ENCODE measurements at places on chromosomes 6 and 20. TPM values are rescaled to one million over a fixed set of nuclear protein-coding genes. Genes with fewer than 3 reads are reported as not detected.

GRCh38 chr20:37627767-37628130, 66.1 kb upstream of the CTNNBL1 start:
- DNase-seq: no peak

GRCh38 chr20:48630342-48631075, 197.3 kb downstream of the PREX1 start:
- DNase-seq: no peak

DNA sequence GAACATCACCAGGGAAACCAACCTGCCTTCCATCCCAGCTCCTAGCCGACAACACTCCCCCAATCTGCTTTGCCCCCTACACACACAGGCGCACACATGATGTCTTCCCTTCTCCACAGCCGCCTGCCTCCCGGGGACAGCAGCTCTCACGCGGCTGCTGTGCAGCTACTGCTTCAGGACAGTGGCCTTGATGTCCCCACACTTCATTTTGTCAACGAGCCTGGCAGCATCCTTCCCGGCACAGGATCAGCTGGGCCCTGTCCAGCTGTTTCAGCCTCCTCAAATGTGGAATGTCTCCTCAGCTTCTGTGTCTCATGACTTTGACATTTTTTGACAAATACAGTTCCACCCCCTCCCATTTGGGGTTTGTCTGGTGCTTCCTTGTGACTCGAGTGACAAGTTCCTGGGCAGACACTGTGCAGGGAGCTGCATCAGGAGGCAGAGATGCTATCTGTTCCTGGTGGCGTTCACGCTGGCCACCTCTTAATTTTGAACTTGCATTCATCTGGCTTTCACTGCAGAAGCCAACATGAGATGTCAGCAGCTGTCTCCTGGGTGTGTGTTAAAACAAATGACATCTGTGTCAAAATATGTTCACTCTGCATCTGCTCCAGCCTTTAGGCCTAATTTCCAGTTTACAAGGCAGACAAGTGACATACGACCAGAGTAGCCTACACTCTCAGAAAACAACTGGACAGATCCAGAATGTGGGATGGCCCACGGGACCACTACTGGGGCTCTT, 57.2 kb downstream of the GINS1 start:
- no peak for DNase-seq

- no peak for DNase-seq
These were observed 125.2 kb upstream of the PMEPA1 start for GRCh38 chr20:57835074-57835452.

Gene RBM24
- polyA plus RNA-seq: 3.2 TPM

Gene DNMT3B
- polyA plus RNA-seq: 433 TPM

Gene MUCL3
- polyA plus RNA-seq: 0.22 TPM

DNA sequence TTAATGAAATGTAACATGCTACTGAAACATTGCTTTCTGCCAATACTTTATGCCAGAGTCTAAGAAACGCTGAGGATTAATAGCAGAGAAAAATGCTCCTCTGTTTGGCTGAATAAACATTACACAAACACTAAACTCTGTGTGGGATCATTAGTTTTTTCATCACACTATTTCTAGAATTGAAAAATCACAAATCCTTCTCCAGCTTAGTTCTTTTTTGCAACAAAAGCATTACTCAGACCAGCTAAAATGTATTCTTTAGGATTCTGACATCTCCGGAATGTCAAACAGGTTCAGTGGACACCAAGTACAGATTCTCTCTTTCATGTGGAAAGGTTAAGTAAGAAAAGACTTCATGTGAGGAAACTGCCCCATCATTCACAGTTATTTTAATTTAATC, 226.9 kb downstream of the SIM1 start:
- DNase-seq: no peak

Gene TEAD3
- 20.1 TPM for polyA plus RNA-seq

- DNase-seq: no peak
These were observed 67.7 kb upstream of the PTPN1 start for GRCh38 chr20:50442512-50442911.

DNA sequence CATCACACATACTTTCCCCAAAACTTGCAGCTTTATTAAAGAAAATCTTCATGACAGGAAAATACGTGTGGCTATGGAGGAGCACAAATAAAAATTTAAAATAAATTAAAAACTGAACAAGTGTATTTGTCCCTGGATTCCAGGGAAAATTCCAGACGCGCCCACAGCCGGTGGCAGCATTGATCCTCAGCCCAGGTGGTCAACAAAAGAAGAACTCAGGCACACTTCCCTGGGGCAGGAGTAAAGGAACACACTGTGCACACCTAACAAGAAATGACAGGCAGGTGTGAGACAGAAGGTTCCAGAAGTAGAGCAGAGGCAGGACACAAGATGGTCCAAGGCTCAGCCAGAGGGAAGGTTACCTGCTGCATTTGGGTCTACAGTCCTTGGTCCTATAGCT, 36.3 kb downstream of the FOXA2 start:
- no peak for DNase-seq

GRCh38 chr6:10412461-10413261, 2.2 kb downstream of the TFAP2A start:
- DNase-seq: no peak

Gene OR14J1
- polyA plus RNA-seq: not detected

Gene RFX6
- not detected for polyA plus RNA-seq

GRCh38 chr6:7173843-7174503, 66.2 kb downstream of the RREB1 start:
- no peak for DNase-seq

DNA sequence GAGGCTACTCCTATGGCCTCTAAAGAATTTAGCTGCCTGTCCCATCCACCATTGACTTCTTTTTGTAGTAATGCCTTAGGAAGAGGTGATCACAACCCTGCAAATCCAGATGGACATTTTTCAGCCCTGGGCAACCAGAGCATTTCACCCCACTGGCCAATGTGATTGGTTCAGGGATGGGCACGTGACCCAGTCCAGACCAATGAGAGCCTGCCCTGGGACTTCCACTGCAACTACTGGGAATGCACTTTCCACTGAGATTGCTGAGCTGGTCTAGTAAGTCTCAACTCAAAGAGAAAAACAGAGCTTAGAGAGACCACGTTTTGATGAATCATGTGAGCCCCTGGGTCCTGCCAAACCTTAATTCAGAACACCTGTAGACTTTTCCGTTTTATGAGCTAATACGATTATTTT, 8.9 kb upstream of the UBE2V1 start:
- no peak for DNase-seq

Gene KCNK17
- 3.4 TPM for polyA plus RNA-seq

DNA sequence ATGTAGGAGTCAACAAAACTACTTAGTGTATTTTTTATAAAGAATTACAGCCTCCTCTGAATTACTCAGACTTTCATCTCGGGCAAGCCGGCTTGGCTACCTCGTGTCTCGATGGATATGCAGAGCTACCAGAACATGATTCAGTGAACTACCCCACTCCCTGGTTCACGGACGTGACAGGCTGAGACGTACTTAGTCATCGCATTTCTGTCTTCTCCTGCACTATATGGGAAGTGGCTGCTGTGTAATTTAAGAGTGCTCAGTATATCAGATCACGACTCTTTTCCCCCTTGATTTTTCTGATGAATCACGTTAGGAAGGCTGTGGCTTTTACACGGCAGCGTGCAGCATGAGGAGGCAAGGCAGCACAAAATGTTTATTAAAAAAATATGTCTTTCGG, 302.7 kb upstream of the ZFP64 start:
- no peak for DNase-seq

Gene THBS2
- 14.5 TPM for polyA plus RNA-seq

DNA sequence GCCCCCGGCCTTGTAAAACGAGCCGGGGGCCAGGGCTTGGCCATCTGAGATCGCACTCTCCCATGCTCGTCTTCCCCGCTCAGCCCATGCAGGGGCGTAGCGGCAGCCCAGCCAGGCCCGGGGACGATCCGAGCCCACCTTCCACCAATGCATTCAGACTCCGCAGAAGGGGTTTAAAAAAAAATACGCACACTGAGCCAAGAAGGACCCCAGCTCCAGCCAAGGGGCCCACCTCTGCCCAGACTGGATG, 320 bp downstream of the GSTA4 start:
- no peak for DNase-seq

Gene AFG1L
- 0.98 TPM for polyA plus RNA-seq

DNA sequence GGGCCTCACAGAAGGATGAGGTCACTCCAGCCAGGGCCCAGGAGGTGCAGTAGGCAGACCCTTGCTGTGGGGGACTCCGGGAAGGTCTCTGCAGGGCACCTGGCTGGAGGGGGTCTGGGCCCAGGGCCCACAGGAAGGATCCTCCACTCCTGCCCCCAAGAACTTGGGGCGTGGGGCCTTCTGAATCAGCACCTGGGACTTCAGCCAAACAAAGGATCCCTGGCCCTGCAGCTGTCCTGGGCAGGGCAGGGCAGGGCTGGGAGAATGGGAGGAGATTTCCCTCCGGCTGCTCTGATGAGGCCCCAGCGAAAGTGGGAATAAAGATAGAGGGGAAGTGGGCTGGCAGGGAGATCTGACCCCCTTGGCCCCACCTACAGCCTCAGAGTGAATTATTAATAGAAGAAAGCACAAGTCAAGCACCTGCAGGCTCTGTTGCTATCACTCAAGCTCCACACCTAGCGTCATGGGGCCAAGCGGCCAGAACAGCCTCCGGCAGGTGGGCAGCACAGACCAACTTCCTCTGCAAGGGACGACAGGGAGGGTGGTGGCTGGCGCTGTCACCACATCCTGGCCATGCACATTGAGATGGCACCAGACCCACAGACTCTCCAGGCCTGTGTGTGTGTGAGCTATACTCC, 61.6 kb upstream of the MRPS10 start:
- DNase-seq: no peak

DNA sequence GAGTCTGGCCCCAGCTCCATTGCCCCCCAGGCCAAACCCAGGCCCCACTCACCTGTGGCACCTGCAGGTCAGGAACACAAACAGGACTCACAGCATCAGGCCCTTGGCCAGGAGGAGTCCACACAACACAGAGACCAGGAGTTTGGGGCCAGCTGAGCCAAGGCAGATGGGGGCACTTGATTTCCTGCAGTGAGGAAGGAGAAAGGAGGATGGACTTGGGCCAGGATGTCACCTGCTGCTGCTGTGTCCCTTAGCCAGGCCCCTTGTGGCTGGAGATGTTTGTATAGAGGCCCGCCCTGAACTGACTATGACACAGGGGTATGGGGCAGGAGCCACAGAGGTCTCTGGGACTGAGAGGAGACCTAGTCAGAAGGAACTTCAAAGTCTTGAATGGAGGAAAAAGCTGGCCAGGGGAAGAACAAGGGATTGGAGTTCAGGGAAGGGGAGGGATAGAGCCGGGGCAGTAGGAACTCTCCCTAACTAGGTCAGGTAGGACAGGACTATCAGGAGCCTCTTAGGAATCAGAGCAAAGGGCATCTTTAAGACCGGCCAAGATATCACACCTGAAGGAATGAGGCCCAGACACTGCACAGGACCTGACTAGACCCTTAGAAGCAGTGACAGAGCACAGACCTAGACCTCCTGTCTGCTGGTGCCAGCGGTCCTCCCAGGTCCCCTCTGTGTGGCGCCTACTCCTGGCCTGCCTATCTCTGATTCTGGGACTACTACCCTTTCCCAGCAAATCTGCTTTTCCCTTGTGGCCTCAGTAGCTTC, 8.8 kb upstream of the TREML2 start:
- peak; percentile 29 for DNase-seq

GRCh38 chr20:61811166-61811565, 254.5 kb downstream of the TAF4 start:
- no peak for DNase-seq

Gene C20orf202
- 0.11 TPM for polyA plus RNA-seq

GRCh38 chr6:98904096-98904495, 43.6 kb downstream of the FBXL4 start:
- DNase-seq: no peak

GRCh38 chr20:62832212-62832922, 15.5 kb downstream of the COL9A3 start:
- DNase-seq: no peak

Gene MOCS1
- 13.4 TPM for polyA plus RNA-seq

DNA sequence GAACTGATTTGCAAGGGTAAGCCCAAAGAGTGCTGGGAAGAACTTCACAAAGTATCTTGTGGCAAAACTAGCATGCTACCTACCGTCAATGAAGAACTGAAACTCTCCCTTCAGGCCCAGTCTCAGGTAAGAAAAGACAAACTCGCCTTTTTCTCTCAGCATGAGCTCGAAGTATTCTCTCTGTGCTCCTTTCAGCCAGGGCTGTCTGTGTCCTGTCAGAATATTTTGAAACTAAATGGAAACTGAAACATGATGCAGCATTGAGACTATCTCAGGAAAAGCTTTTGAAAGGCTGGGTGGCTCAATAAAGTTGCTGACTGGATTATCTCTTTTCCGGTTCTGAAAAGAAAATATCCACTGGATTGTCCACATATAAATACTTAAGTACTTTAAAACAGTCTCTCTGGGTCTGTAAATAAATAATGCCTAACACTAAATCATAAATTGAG, 696 bp downstream of the CALHM5 start:
- no peak for DNase-seq

Gene KCNS1
- polyA plus RNA-seq: 2.0 TPM

GRCh38 chr6:53378208-53378607, 29.5 kb upstream of the ELOVL5 start:
- no peak for DNase-seq

GRCh38 chr6:22231616-22232015, 65.2 kb downstream of the PRL start:
- no peak for DNase-seq

GRCh38 chr6:113017353-113017752, 670.2 kb downstream of the RFPL4B start:
- no peak for DNase-seq

DNA sequence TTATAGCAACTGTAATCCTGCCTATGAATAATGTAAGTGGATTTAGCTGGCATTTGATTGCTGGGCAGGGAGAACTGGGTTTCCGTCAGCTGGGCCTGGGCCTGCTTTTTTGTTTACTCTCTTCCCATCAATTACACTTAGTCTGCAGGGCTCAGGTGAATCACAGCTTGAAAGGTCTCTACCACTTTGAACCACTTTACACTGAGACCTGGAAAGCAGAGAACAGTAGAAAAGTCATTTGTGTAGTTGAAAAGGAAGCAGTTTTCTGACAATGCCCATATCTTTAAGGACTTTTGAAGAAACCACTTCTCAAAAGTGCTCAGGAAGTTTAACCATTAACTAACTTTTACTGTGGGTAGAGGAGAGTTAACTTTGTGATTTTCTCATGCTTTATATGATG, 315.4 kb upstream of the SASH1 start:
- no peak for DNase-seq

GRCh38 chr6:91632308-91632707, 1045.4 kb upstream of the MAP3K7 start:
- DNase-seq: no peak

Gene TCP11
- polyA plus RNA-seq: 0.11 TPM
